ENCODE measurements at places on chromosomes 2 and 18. TPM values are rescaled to one million over a fixed set of nuclear protein-coding genes. Genes with fewer than 3 reads are reported as not detected.

Gene ACADL
- total RNA-seq, result 13.2 TPM

Gene RESP18
- not detected for total RNA-seq

Gene ANKRD44
- 10.8 TPM for total RNA-seq

Gene ANKRD39
- total RNA-seq, result 17.6 TPM

Gene PLGLB2
- total RNA-seq, result 7.4 TPM

Gene ANKRD23
- total RNA-seq, result 12.5 TPM

Gene REG3G
- total RNA-seq, result not detected

DNA sequence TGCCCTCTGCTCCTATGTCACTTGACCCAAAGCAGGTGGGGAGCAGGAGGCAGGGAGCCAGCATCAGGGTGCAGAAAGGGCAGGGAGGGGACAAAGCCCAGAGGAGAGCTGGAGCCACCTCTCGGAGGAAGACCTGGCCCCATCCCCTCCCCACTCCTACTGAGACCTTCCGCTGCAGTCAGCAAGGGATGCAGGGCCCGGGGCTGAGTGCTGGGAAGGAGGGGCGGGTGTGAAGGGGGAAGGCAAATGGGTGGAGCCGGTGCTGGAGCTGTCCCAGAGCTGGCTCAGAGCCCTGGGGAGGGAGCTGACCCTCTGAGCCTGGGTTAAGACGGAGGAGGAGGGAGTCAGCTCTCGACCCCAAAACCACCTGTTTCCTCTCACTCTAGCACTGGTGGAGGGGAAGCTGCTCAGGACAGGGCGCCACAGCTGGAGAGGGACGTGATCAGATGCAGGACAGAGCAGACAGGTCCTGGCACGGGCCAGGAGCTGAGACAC, 33.8 kb downstream of the HS1BP3 start:
- no peaks in the 10 kb centered on the region for H3K27me3 ChIP-seq
- DNase-seq, result no peak
- H3K4me1 ChIP-seq, result peaks cover 30% of the 10 kb centered on the region
- H3K27ac ChIP-seq, result peak overlapping the region; percentile 88
- no peak overlapping the region for H3K4me3 ChIP-seq
- peaks cover 7% of the 10 kb centered on the region for H3K36me3 ChIP-seq

GRCh38 chr18:41378598-41378997, 576.4 kb upstream of the PIK3C3 start:
- H3K4me1 ChIP-seq, result peaks cover 10% of the 10 kb centered on the region
- H3K27ac ChIP-seq, result no peak overlapping the region
- H3K36me3 ChIP-seq, result no peaks in the 10 kb centered on the region
- no peak for DNase-seq
- no peak overlapping the region for H3K4me3 ChIP-seq
- H3K27me3 ChIP-seq, result no peaks in the 10 kb centered on the region

DNA sequence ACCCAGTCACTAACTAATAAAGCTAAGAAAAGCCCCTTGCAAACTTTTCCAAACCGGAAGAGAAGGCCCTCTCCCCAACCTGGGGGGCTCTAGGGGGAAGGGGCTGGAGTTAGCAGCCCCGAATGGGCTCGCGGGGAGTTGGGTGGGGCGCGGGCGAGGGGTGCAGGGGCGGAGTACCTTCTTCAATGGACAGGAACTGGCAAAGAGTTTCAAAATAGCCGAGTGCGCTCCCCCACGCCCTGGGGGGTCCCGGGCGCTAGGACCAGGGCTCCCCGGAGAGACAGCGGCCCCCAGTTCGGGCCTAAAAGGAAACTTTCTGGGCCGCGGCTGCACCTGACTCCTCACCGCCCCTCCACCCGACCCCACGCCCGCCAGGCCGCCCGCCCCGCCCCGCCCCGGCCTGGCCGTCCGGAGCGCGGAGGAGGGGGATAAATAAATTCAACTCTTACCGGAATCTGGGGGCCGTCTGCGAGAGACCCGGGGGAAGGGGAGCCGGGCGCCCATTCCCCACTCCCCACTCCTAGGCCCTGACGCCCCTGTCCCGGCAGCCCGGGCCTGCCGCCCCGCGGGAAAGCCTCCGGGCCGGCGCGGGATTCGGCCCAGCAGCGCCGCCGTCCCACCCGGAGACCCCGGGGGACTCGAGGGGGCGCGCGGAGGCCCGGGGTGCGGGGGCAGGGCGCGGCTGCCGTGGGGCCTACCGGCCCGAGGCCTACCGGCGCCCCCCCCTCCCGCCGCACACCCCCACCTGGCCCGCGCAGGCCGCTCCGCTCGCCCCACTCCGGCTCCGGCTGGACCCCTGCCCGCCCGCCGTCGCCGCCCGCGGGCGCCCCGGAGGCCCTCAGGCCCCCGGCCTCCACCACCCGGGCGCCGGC, 868 bp downstream of the INO80D start:
- peak overlapping the region; percentile 99 for H3K27ac ChIP-seq
- peaks cover 4% of the 10 kb centered on the region for H3K36me3 ChIP-seq
- peaks cover 18% of the 10 kb centered on the region for H3K4me1 ChIP-seq
- DNase-seq, result peak; percentile 36

DNA sequence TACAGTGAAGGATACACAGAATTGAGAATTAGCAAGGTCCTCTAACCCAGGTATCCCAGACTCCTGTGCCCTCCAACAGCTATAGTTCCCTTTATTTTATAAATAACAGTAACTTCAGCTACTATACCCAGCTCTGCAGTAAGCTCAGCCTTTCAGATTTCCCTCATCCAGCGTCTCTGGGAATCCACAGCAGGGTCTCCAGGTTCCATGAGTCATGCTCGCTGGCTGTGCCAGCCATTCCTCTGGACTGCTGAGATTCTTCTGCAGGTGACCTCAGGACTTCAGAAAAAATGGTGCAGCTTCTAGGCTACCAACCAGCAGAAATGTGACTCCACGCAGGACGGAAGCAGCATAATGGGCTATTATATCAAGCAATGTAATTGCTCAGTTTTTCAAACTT, 419.3 kb downstream of the ZNF516 start:
- no peak overlapping the region for H3K4me3 ChIP-seq
- no peaks in the 10 kb centered on the region for H3K36me3 ChIP-seq
- no peak overlapping the region for H3K27ac ChIP-seq
- DNase-seq, result no peak
- no peaks in the 10 kb centered on the region for H3K27me3 ChIP-seq

- H3K4me3 ChIP-seq, result no peak overlapping the region
- peaks cover 24% of the 10 kb centered on the region for H3K4me1 ChIP-seq
- no peaks in the 10 kb centered on the region for H3K27me3 ChIP-seq
- no peak for DNase-seq
Observed at GRCh38 chr2:58939388-58939787, 698.3 kb upstream of the FANCL start.

DNA sequence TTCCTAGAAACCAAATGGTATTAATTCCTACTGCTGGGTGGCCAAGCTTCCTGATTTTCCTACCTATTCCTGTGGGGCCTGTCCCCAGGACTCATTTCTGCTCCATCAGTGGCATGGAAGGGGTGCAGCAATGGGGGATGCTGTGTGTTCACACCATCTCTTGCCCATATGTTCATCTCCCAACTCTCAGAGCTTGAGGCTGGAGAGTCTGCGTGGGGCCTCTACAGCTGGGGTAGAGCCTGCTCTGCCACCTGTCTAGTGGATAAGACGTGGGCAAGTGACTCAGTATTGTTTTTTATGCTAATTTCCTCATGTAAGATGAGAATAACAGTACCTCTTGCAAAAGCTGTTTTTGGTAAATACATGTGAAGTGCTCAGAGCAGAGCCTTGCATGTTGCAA, 149.8 kb downstream of the ACTR3 start:
- no peak overlapping the region for H3K27ac ChIP-seq
- DNase-seq, result no peak
- H3K4me3 ChIP-seq, result no peak overlapping the region
- H3K4me1 ChIP-seq, result no peaks in the 10 kb centered on the region
- H3K36me3 ChIP-seq, result no peaks in the 10 kb centered on the region
- H3K27me3 ChIP-seq, result peaks cover 1% of the 10 kb centered on the region

DNA sequence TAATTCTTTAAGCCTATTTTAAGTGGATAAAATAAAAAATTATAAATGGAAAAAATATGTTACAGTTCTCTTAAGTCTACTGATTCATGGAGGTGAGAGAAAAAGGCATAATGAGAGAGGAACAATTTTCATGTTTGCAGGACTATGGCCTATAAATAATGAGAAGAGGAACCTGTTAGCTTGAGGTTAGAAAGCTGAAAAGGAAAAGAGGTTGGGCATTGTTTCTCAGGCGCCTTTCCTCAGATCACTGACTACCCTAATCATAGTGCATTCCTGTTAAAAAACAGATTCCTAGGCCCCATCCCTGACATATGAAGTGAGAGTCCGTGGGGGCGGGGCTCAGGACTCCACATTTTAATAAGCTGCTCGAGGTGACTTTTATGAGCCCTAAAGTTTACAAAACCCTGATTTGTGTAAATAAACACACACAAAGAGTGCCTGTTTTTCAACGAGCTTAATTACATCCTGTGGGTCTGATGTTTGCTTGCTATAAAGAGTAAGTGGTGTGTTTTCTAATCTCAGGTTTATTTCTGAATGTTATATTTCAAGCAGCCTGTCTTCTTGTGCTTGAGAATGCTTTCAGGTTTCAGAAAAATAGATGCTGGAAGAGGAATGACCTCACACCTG, 335.5 kb downstream of the CLIP4 start:
- H3K4me3 ChIP-seq, result no peak overlapping the region
- H3K27me3 ChIP-seq, result no peaks in the 10 kb centered on the region
- H3K4me1 ChIP-seq, result no peaks in the 10 kb centered on the region
- no peak overlapping the region for H3K27ac ChIP-seq
- no peak for DNase-seq

GRCh38 chr2:12852135-12852534, 135.4 kb downstream of the TRIB2 start:
- H3K27me3 ChIP-seq, result no peaks in the 10 kb centered on the region
- H3K4me3 ChIP-seq, result no peak overlapping the region
- no peaks in the 10 kb centered on the region for H3K36me3 ChIP-seq

DNA sequence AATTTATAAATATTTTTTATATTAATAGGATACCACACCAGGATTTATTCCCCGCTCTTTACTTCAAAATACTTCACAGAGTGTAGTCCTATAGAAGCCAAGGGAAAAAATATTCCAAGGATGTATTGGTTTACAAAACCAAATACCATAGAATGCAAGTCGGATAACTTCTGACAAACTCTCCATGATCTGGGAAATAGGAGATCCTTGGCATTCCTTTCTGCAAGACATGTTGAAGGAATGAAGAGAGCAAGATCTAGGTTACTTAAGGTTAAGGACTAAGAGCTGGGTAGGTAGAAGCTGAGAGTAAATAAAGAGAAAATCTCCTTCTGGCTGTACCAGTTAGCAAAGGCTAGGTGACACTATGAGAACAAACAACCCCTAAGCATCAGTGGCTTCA, 141.2 kb downstream of the LRATD1 start:
- H3K4me1 ChIP-seq, result no peaks in the 10 kb centered on the region
- DNase-seq, result no peak
- peaks cover 29% of the 10 kb centered on the region for H3K27me3 ChIP-seq
- no peak overlapping the region for H3K27ac ChIP-seq
- H3K4me3 ChIP-seq, result no peak overlapping the region

DNA sequence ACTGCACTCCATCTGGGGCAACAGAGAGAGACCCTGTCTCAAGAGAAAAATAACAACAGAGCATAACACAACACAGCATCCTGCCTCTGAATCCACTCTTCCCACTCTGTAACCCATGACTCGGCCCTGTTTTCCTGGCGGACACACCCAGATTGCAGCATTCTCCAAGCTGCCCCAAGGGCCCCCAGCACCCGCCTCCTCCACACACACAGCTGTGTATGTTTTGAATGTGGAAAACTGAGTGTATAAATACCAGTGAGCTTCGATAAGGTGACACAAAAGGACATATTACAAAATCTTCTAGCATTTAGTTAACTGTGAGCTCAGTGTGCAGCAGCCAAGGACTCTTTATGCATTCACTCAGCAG, 13.0 kb downstream of the IMPA2 start:
- no peak overlapping the region for H3K27ac ChIP-seq
- no peak for DNase-seq
- no peak overlapping the region for H3K4me3 ChIP-seq
- H3K36me3 ChIP-seq, result no peaks in the 10 kb centered on the region

DNA sequence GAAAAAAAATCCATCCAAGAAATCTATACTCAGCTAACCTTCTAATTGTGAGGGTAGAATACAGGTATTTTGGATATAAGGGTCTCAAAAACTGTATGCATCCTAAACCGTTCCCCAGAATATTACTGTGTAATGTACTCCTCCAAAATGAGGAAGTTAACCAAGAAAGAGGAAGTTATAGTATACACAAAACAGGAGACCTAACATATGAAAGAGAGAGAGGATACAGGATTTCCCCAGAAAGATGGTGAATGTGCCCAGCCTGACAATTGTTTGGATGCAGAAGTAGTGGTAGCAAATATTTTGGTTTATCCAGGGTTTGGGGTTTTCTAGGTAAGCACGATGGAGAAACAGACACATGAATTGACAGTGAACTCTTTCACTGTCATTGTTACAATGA, 50.6 kb downstream of the GALNT3 start:
- no peaks in the 10 kb centered on the region for H3K27me3 ChIP-seq
- H3K36me3 ChIP-seq, result peaks cover 3% of the 10 kb centered on the region
- no peak overlapping the region for H3K27ac ChIP-seq
- no peak overlapping the region for H3K4me3 ChIP-seq

DNA sequence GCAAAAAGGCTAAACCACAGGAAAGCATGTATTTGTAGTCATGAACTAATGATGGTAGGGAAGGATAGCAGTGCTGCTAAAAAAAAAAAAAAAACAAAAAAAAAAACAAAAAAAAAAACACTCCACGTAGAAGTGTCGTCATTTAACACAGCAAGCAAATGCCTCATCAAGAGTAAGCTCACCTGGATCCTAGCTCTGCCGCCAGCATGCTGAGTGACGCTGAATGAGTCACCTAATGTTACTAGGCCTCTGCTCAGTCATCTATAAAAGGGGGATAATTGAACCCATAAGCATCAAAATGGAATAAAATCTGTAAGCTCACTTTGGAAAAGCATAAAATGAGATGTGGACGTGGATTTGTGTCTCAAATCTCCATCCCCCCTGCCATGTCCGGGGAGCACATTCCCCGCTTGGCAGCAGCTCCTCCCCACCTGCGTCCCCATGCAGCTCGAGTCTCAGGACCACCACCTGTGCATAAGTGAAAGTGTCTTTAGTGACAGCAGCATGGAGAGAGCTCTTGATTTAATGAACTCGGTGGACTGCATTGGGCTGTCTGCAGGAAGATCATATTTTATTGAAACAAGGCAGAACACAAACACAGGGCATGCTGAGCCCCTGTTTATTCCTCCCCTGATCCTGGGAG, 427.5 kb downstream of the LRATD1 start:
- no peak overlapping the region for H3K27ac ChIP-seq
- no peaks in the 10 kb centered on the region for H3K36me3 ChIP-seq
- no peak overlapping the region for H3K4me3 ChIP-seq
- H3K4me1 ChIP-seq, result no peaks in the 10 kb centered on the region
- no peak for DNase-seq

DNA sequence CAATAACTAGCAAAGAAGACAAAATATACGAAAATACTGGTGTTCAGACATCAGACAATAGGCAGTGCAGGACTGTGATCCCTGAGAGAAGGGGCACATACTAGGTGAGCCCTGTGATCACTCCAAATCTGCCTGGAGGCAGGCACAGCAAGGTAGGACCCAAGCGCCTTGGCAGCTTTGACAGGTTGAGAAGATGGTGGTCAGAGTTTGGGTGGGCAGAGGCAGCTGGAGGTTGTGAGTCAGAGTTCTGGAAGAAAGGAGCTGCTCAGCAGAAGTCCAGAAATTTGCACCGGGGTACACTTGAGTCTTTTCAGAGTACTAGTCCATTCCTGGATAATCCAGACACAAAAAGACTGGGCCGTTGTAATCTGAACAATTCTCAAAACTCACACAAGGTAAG, 14.0 kb downstream of the KIF1A start:
- H3K27ac ChIP-seq, result no peak overlapping the region
- H3K4me1 ChIP-seq, result peaks cover 5% of the 10 kb centered on the region
- no peak for DNase-seq
- H3K27me3 ChIP-seq, result no peaks in the 10 kb centered on the region

All from mesothelial cell of epicardium (in vitro differentiated cells).